ENCODE measurements at places on chromosomes 16 and 17. TPM values are rescaled to one million over a fixed set of nuclear protein-coding genes. Genes with fewer than 3 reads are reported as not detected.

DNA sequence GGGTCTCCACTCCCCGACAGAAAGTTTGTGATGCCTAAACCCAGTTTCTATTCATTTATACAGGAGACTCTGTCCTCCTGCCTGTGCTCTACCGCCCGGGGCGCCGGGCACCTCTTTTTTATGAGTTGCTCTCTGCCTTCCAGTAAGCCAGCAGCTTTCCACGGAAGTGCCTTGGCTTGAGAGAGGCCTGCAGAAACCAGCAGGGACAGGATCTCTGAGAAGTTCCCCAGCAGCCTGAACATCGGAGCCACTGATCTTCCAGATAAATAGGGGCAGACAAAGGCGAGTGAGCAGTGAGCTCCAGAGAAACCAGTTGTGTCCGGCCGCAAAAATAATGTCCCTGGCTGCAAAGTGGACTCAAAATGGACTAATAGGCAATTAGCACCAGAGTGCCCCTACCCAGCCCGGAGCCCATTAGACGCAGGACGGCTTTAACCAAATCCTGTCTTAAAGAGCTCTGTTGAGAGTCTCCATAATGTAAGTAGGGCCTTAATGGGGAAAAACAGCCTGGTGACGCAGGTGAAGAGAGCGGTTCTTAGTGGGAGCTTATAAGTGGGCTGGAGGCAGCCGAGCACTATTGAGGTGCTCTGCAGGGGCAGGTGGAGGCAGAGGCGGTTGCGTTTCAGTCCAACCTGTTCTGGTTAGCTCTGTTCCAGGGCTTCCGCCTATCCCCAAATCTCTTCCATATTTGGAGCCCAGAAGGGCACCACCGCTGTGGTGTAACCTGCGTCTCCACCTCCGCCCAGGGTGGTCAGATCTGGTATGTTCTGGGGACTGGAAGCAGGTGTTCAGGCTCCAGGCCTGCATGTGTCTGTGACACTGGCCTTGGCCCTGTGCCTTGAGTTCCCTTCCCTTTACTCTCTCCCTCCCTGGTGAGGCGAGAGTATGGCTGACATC, 74.1 kb downstream of the NT5M start:
- no peak for DNase-seq
- H3K27me3 ChIP-seq = no peaks in the 10 kb centered on the region
- no peak overlapping the region for H3K27ac ChIP-seq

DNA sequence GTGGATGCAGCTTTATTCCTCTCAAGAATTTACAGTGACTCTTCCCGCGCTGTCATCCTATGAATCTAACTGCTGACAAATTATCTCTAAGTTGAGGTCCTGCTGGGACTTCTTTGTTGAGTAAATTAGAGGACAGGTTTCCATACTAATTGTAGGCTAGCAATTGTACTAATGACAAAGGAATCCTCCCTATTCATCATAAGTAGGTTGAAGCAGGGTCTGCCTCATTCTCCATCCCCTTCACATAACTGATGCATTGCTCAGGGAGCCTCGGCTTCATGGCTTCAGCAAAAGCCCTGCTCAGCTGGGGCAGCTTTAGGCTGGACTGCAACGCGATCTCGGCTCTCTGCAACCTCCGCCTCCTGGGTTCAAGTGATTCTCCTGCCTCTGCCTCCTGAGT, 83.1 kb upstream of the IRX6 start:
- peak; percentile 65 for DNase-seq
- no peaks in the 10 kb centered on the region for H3K4me1 ChIP-seq
- no peak overlapping the region for H3K4me3 ChIP-seq
- no peaks in the 10 kb centered on the region for H3K36me3 ChIP-seq

DNA sequence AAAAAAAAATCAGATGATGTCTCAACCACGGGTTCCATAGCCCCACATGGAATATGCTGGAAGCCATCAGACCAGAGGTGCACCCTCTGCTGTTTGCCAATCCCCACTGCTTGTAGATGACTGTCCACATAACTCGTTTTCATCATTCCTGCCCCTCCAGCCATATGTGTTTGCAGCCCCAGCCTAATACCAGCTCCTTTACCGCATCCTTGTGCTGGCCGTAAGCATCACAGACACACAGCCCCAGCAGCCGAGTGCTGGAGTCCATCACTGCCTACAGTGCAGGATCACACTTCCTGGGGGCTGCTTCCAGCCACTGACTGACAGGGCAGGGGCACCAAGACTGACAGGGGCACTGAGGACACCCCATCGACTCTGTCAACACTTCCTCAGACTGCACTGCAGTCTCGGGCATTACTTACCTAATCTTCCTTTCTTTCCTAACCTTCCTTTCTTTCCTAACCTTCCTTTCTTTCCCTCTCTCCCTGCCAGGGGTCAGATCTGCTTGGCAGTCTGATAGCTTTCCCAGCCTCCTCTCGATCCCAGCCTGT, 5.0 kb downstream of the RCVRN start:
- no peaks in the 10 kb centered on the region for H3K27me3 ChIP-seq
- H3K4me3 ChIP-seq = no peak overlapping the region
- no peaks in the 10 kb centered on the region for H3K4me1 ChIP-seq
- H3K36me3 ChIP-seq = no peaks in the 10 kb centered on the region
- DNase-seq = no peak

Gene JPH3
- 36.6 TPM for total RNA-seq

Gene KRTAP16-1
- not detected for total RNA-seq
